GM12878 (cell line): ENCODE measurements at places on chromosomes 6 and 20. TPM values are rescaled to one million over a fixed set of nuclear protein-coding genes. Genes with fewer than 3 reads are reported as not detected.

C20orf204 gene
- total RNA-seq, result 49.1 and 56.0 TPM in 2 replicates

OR2B2 gene
- total RNA-seq, result not detected in 2 replicates

IYD gene
- total RNA-seq, result 0.24 TPM in 1 of 2 replicates, not detected in the other

SLC22A7 gene
- total RNA-seq, result 0.31 TPM in 1 of 2 replicates, not detected in the other

DNA sequence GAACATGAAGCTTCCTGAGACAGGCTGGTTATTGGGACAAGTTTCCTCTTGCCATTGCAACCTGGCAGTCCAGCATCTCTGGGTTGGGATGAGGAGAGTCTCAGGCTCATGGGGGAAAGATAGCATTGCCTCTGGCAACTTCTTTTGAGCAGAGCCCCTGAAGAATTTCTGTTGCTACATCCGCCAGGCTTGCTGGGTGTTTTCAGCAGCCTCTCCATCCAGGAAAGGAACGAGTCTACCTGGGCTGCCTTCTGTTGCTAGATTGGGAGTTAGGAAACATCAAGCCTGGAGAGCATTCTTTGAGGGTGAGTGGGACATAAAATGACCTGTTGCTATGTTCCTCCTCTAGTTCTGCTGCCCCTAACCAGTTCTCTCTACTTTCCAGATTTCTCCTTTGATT, 313.5 kb downstream of the RFPL4B start:
- no peak for DNase-seq
- no peak overlapping the region for H3K4me3 ChIP-seq
- H3K36me3 ChIP-seq, result no peaks in the 10 kb centered on the region
- no peaks in the 10 kb centered on the region for H3K27me3 ChIP-seq

- H3K27ac ChIP-seq, result no peak overlapping the region
- no peak overlapping the region for H3K4me3 ChIP-seq
- H3K4me1 ChIP-seq, result no peaks in the 10 kb centered on the region
- H3K27me3 ChIP-seq, result no peaks in the 10 kb centered on the region
- DNase-seq, result peak; percentile 5
- no peaks in the 10 kb centered on the region for H3K36me3 ChIP-seq
Measured at GRCh38 chr6:116866281-116866871, 10.7 kb upstream of the RFX6 start.

DNA sequence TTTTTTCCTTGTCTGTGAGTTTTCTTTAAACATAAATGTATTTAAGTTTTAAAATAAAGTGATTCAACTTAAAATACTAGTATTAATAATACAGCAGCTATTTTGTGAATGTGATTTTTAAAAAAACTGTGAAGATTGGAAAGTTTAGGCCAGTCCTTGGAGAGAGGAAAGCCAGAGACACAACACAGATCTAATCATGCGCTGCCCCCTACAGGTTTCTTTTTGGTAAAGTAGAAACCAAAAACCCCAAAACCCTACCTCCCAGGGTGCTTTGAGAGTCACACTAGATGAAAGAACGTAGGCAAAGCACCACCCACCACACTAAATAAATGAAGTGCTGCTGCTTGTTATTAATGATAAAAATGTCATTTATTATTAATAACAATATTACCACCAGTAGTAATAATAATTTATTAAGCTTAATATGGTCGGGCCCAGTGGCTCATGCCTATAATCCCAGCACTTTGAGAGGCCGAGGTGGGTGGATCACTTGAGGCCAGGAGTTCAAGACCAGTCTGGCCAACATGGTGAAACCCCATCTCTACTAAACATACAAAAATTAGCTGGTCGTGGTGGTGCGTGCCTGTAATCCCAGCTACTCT, 33.7 kb downstream of the SLC9A8 start:
- DNase-seq, result no peak
- peaks cover 4% of the 10 kb centered on the region; the same call in 1 of the 2 replicates for H3K4me1 ChIP-seq
- H3K4me3 ChIP-seq, result no peak overlapping the region
- no peak overlapping the region for H3K27ac ChIP-seq
- no peaks in the 10 kb centered on the region for H3K27me3 ChIP-seq

- peaks cover 4% of the 10 kb centered on the region; the same call in 1 of the 2 replicates for H3K4me1 ChIP-seq
- no peak overlapping the region for H3K4me3 ChIP-seq
- no peaks in the 10 kb centered on the region; the same call in 1 of the 2 replicates for H3K36me3 ChIP-seq
- 0 out of 2 replicates have a peak overlapping the region, but pooled peaks have one; percentile 9 for H3K27ac ChIP-seq
- DNase-seq, result no peak
- no peaks in the 10 kb centered on the region for H3K27me3 ChIP-seq
Measured at GRCh38 chr6:72748759-72749158, 126.9 kb downstream of the KCNQ5 start.

- no peaks in the 10 kb centered on the region for H3K4me1 ChIP-seq
- no peak overlapping the region for H3K27ac ChIP-seq
- H3K27me3 ChIP-seq, result peaks cover 3% of the 10 kb centered on the region
- H3K36me3 ChIP-seq, result no peaks in the 10 kb centered on the region
- H3K4me3 ChIP-seq, result no peak overlapping the region
Measured at GRCh38 chr6:107806691-107807090, 17.4 kb downstream of the SCML4 start.

DNA sequence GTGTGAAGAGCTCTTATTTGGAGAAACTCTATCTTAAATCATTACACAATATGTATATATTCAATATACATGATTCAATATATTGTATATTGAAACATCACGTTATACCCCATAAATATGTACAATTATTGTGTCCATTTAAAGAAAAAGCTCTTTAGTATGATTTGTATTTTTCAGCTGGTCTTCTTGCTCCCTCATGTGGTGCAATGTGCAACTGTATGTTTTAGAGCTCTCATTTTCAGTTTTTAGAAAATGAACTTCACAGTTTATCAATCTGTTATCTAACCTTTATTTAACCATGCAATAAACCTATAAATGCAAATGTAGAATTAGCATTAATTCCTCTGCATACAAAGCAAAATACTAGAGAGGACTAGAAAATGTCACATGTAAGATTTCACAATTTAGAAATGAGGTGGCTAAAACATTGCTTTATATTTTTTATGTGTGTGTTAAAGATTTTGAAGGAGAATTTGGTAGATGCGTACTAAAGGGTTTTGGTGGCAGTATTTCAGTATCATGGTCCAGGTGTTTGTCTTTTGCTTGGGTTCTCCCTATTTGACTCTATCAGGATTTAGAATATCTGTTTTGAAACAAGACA, 167.1 kb downstream of the PHF3 start:
- H3K27ac ChIP-seq, result no peak overlapping the region
- H3K4me3 ChIP-seq, result no peak overlapping the region
- H3K4me1 ChIP-seq, result no peaks in the 10 kb centered on the region
- H3K27me3 ChIP-seq, result no peaks in the 10 kb centered on the region
- no peaks in the 10 kb centered on the region for H3K36me3 ChIP-seq
